Activated CD4-positive, CD25-positive, alpha-beta regulatory T cell treated with anti-CD3 and anti-CD28 coated beads, Interleukin-2, amount 50 U/mL, for 72 hours (primary cell): ENCODE measurements at places on chromosomes 7 and 10.

DNA sequence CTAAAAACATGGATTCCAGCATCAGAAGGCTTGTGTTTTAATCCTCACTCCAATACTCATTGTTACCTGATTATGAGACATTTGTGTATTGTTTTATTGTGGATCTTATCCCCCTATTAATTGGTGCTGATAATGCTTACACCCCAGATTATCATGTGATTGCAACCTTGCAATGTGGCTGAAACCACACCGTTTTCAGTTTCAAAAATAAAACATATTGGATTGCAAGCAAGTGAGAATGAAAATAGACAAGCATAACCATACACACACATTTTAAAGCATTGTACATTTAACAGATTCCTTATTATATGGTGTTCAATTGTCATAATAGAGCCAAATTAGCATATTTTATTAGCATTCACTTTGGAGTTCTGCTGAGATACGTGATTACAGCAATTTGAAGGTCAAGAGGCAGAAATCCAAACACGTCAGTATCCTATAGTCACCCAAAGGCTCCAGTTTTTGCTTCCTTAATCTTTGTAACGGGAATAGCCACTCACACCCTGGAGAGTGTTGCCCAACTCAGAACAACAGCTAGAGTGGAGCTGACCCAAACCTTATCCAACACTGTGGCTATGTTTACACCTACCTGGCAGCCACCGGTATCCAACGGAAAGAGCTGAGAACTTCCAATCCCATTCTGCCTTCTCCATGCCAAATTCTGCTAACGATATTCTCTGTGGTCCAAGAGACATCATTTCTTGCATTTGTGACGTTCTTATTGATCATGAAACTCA is 317.1 kb upstream of the KLF6 start:
- DNase-seq: no peak

DNA sequence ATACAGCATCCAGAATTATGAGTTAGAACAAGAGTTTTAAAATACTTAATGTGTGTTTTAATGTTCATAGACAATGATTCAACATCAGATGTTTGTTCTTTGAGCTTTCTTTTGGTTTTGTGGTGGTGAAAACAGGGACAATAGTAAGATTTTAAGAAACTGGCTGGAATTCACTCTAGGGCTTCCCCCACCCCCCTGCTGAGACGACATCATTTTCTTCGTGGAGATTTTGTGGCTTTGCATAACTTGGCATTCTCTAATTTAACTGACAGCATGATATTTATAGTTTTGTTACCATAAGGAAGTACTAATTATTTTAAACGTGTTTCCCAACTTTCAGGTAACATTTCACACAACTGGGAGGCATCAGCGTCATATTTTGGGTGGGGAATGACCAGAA is 184.1 kb downstream of the BICC1 start:
- no peak for DNase-seq

DNA sequence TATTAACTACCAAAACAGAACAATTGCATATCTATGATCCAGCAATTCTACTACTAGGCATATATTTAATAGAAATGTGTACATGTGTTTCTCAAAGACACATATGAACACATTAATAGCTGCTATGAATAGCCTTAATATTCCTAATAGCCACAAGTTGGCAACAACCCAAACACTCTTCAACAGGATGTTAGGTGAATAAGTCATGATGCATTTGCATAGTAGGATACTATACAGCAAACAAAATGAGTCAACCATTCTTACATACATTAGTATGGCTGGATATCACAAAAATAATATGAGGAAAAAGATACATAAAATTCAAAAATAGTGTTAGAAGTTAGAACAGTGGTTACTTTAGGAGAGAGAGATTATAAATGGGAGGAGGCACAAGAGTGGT is 26.8 kb upstream of the ZNF746 start:
- DNase-seq: no peak

DNA sequence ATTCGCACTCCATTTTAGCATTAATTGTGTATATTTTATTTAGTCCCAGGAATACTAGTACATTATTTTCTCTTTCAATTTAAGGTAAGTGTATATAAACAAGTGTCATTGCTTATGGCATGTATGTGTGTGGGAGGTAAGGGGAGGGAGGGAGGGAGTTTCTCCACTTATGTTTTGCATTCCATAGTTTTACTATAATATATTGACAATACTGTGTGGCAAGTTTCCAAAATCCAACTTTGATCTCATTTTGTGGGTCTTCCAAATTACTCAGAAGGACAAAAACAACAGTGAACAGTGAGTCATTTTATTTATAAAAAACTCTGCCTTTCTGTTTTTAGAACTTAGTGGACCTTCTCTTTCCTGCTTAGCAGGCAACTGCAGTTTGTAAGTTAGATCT is 102.3 kb upstream of the SEMA3E start:
- no peak for DNase-seq
